ENCODE measurements at places on chromosomes 2 and 18.

DNA sequence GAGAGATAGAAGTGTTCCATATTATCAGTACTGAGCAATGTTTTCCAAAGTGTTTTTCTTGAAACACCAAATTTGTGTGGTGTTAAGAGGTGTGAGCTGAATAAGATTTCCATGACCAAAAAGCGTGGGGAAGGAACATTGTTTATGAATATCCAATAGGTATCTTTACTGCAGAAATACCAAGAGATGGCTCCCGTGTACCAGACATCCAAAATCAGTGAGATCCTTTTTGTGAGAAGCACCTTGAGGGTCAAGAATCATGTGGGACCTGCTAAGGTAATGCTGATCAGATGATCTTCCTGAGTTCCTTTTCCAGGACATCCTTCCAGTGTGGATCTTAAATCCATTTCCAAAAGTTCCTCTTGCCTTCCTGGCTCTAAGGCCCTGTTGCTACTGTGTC, 246.0 kb downstream of the MYO3B start:
- no peak for DNase-seq

DNA sequence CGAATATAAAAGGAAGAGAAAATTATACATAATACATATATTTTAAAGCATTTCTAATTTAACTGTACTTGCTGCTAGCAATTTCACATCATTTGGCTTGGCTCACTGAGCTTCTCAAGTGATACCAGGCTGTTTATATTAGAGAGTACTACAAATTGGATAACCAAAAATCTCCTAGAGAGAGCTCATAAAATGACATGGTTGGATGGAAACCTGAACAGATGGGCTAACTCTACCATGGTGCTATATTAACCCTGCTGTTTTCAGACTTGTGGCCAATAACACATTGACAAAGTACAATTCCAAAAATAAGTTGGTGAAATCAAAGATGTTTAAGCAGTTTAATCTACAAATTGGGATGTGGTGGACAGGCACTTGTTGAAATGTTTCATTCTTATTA, 364.4 kb upstream of the GCFC2 start:
- no peak for DNase-seq

- DNase-seq = no peak
These were observed 13.1 kb downstream of the SPR start for GRCh38 chr2:72900191-72900825.

GRCh38 chr18:13620818-13621445, 105.4 kb downstream of the FAM210A start:
- no peak for DNase-seq

GRCh38 chr2:142966284-142966683, 88.8 kb downstream of the KYNU start:
- no peak for DNase-seq

DNA sequence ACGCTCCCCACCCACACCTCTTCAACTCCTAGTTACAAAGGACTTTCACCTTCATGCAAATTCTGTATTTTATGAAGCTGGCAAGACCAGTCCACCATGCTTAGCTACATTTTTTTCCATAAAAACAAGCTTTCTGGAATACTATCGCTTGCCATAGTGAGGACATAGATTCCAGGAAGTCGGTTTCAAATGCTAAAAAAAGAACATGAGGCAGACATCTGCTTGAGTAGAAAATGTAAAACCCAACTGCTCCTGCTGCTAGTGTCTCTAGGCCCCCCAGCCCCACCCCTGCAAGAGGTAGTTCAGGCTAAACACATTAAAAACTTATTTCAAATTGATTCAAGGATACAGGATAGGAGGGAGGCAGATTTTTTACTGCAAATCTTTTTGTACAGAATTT, 148.9 kb downstream of the SMAD2 start:
- DNase-seq = no peak

DNA sequence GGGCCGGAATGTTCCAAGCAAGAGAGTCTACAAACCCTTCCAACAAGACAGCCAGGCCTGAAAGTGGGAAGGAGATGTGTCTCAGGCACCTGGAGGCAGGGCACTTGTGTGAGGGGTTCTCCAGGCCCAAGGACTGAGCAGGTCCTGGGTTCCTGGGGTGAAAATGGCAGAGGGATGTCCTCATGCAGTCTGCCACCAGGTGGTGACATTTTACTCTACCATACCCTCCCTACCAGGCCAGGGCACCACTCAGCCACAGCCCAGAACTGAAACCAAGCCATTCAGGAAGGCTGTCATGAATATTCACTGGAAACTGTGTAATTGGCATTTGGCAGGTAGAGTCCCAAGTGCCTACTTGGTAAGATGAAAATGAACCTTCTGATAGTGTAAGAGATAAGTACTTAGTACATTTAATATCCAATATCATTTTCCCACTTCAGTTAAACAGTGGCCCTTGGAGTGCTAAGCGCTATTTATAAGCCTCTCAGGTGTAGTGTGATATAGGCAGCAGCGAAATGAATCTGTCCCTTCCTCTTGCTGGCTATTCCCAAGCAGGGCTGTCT, 185.1 kb downstream of the MYO5B start:
- peak; percentile 23 for DNase-seq

DNA sequence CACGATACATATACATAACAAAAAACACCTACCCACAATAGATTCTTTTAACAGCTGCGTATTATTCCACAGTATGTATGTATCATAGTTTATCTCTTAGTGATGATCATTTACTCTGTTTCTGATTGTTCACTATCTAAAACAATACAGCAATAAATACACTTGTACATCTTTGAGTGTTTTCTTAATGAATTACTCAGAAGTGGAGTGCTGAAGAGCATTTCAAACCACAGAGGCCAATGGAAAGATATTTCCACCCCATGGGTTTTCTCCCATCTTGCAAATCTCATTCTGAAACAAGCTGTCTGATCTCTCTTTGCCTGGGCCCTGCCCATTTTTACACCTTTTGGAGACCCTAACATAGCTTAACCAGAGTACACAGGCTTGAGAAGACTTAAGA, 113.8 kb upstream of the KLF7 start:
- no peak for DNase-seq

GRCh38 chr2:241358470-241358869, 2.4 kb downstream of the FARP2 start:
- DNase-seq = no peak

- DNase-seq = no peak
These were observed 748.4 kb upstream of the NRXN1 start for GRCh38 chr2:51780353-51780752.

- no peak for DNase-seq
These were observed 15.4 kb downstream of the HS6ST1 start for GRCh38 chr2:128303095-128303791.

DNA sequence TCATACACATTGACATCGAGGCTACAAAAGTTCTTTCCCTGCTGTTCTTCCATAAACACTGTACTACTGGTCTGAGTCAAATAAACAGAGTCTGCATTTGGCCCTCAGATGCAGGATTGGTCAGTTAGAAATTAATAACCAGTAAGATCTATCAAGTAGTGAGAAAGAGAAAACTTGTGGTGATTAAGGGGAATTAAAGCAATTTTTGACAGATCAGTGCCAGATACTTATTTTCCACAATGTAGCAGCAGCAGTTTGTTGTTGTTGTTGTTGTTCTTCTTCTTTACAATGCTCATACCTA, 85.0 kb downstream of the IKZF2 start:
- DNase-seq = no peak

- DNase-seq = peak; percentile 52
These were observed 21.4 kb downstream of the GRHL1 start for GRCh38 chr2:9972621-9973479.

DNA sequence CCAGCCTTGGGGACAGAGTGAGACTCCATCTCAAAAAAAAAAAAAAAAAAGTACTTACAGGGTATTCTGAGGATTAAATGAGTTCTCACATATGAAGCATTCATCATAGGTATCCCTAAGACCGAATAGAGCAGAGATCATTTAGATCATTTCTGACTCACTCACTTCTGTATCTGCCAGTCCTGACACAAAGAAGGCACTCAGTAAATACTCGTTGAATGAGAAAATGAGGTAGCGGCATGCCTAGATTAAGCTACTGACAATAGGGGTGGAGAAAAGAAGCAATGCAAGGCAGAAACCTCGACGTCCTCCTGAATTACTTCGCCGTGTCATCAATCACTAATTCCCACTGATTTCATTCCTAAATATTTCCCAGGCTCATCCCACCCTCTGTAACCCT, 103.8 kb downstream of the GREB1L start:
- DNase-seq = no peak

GRCh38 chr2:15142069-15142689, 419.0 kb downstream of the NBAS start:
- DNase-seq = no peak

GRCh38 chr2:217037353-217037752, 177.5 kb upstream of the TNP1 start:
- no peak for DNase-seq

- peak; percentile 81 for DNase-seq
These were observed 261.6 kb downstream of the NAPG start for GRCh38 chr18:10787293-10787901.

DNA sequence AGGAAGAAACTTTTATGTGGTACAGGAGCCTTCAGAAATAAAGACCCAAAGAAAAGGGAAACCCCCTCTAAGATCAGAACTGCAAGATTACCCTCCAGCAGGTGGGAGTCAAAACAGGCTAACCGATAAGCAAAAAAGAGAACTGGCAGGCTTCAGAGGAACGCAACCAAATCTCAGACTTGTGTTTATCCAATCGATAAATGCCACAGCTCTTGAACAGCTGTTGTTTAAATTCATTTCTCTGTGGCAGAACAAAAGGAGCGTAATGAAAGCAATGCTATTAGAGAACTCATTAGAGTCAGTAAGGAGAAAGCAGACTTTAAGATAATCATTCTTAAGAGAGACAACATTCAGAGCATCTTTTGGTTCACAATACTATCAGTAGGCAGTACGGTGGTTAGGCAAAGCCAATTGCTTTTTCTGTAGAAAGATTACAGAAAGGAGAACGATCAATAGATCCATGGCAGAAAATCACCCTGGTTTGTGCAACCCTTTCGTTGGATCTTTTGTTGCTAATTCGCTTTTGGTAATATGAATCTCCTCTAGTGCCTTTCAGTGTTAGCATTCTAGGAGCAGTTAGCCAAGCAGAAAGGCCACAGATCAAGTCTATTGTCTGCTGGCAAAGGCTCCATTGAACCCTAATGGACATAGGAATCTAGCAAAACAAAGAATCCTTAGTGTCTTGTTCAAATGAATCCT, 476.4 kb upstream of the CHST9 start:
- DNase-seq = no peak

DNA sequence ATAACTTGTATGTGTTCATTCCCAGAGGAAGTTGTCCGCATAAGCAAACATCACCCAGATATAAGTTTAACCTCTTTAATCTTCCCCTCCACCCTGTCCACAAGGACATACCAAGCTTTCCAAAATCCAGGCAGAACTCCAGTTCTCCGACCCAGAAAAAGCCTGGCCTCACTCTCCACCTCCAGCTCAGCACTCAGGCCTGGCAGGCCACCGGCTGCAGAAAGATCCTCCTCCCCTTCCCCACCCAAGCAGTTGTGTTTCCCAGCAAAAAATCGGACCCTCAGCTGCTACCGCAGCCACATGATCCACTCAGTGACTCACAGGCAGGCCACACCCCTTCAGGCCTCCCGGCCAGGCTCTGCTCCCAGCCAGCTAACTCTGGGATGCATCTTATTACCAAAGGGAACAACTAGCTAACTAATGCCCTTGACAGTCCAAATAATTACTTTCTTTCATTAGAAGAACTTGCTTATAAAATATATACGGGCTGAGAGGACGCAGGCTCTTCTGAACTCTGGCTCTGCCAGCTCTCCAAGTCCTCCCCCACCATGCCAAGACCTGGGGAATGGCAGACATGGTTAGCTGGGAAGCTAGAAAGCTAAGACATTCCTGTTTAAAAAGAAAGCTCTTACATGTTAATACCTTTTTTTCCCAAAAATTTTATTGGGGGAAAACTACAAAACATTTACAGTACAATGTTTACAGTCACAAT, 4.5 kb downstream of the ZFP36L2 start:
- DNase-seq = peak; percentile 96

- no peak for DNase-seq
These were observed 531.8 kb downstream of the ZEB2 start for GRCh38 chr2:143988082-143988481.

DNA sequence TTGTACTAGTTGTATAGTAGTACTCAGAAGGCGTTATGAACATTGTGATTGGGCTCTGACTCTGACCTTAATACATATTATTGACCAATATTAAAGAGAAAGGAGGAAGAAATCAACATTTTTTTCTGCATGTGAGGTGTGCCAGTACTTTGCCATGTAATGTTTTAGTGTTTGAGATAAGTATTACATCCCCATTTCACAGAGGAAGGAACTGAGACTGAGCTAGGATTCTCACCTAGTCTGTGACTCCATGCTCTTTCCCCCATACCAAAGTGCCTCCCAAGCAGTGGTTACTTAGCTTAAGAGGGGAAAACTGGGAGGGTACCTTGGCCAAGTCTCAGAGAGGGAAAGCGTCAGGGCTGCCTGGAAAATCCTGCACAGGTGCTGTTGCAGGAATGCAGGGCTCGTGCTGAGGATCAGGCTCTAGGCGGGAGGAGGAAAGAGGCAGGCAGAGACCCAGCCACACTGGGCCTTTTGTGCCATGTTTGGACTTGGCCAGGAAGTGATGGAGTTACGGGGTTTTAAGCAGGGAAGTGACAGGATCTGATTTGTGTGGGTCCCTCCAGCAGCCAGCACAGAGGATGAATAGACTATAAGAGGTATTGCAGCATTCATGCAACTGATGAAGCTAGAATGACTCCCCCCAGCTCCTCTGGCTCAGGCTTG, 1.7 kb downstream of the PNKD start:
- no peak for DNase-seq

GRCh38 chr2:187966924-187967323, 324.8 kb upstream of the GULP1 start:
- DNase-seq = no peak

GRCh38 chr2:129748653-129749052, 230.8 kb upstream of the RAB6C start:
- DNase-seq = no peak

- DNase-seq = no peak
These were observed 27.8 kb upstream of the CXXC1 start for GRCh38 chr18:50315100-50315871.

DNA sequence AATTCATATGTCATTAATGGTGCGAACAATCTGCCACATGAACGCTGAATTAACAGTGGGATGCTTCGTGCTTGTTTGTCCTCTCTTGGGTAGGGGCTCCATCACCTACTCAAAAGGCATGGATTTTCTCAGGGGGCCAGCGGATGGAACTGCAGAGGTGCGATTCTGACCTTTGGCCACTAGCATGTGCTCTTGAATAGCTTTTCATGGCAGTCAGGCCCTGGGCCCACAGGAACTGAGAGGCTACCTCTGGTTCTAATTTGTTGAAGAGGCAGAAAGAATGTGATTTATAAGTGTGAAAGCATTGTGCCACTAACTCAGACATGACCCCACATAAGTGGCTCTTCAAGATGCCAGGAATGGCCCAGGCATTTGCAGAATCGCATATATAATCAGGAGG, 283.2 kb downstream of the INSIG2 start:
- DNase-seq = peak; percentile 87

DNA sequence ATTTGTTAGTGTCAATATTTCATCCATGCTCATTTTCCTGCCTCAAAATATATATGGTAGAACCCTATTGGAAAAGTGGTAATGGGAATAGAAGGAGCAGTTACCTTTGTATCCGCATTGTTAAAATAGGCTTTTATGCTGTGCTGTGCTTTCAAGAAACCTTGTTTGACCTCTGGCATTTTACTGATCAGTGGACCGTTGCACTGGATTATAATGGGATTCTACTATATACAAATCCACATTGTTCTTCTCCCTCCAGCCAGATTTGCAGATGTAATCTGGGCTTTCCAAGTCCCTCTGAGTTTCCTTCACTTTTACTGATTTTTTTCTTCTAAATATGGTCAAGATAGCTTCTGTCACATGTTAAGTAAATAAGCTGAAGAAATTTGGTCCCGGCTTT, 23.3 kb upstream of the FAM237A start:
- no peak for DNase-seq

GRCh38 chr2:23988371-23988770, 21.5 kb upstream of the MFSD2B start:
- DNase-seq = no peak
